ENCODE measurements at places on chromosomes 13 and 19. TPM values are rescaled to one million over a fixed set of nuclear protein-coding genes. Genes with fewer than 3 reads are reported as not detected.

DNA sequence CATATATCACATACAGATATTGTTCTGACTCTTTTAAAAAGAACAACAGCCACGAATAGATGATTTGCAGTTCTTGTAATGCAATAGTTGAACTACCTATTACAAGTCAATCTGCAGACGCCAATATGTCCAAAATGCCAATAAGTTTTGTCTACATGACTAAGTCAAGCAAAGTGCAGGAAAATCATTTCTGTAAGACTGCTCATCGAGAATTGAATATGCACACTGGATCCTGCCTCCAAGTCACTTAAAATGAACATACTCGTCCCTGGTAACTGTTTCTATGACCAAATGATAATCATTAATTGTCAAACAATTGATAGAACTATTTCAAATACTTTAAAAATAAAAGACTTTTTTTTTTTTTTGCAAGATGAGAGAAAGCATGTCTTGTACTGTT lies 375.6 kb downstream of the ITGBL1 start:
- no peak for DNase-seq

DNA sequence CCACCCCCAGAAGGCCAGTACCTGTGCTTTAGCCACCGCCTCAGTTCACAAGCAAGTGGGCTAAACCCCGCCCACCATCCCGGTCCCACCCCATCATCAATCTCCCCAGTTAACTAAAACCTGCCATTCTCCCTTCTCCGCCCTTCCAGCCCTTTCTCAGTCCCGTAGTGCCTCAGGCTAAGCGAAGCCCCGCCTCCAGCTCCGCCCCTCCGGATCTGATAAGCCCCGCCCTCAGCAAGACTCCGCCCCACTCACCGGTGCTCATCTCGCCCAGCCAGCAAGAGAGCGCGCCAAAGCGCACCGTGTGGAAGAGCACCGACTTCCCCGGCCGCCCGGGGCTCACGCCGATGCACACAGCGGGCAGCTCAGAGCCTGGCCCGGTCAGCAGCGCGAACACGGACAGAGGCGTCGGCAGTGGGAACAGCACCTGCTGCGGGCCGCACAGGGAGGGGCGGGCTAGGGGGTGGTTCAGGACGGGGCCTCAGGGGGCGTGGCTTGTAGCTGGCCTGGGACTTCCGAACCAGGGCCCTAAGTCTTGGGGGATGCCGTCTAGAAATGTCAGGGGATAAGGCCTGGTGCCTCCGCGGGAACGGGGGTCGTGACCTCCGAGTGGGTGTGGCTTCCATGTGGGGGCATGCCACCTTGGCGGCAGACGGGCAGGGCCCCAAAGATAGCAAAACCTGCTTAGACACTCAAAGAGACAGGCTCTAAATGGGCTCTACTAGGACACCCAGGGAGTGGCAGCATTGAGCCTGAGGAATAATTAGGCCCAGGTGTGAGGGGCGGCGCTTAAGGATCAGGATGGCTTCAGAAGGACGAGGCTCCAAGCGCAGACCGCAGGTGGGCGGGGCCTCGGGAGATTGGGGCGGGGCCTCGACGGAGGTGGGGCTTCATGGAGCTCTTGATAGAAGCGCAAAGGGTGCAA lies 21.4 kb downstream of the MAP4K1 start:
- DNase-seq: no peak

- no peak for DNase-seq
Measured at GRCh38 chr19:3931041-3931440, 1.8 kb upstream of the NMRK2 start.

GRCh38 chr13:65499256-65499655 lies 1730.9 kb downstream of the PCDH9 start:
- no peak for DNase-seq

- DNase-seq: no peak
Measured at GRCh38 chr19:1394252-1395193, 6.8 kb downstream of the GAMT start.

DNA sequence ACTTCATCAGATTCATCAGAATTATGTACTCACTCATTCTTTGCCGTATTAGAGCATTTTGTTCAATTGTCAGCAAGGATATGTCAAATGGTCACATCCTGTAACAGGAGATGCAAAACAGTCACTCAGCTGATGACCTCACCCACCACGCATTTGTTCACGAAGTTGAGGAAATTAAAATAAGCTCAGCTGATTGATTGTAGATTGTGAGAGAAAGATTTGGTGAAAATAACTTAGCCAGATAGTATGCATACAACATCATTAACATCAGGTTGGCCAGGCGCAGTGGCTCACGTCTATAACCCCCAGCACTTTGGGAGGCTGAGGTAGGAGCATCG lies 22.6 kb upstream of the CDC16 start:
- DNase-seq: no peak

DNA sequence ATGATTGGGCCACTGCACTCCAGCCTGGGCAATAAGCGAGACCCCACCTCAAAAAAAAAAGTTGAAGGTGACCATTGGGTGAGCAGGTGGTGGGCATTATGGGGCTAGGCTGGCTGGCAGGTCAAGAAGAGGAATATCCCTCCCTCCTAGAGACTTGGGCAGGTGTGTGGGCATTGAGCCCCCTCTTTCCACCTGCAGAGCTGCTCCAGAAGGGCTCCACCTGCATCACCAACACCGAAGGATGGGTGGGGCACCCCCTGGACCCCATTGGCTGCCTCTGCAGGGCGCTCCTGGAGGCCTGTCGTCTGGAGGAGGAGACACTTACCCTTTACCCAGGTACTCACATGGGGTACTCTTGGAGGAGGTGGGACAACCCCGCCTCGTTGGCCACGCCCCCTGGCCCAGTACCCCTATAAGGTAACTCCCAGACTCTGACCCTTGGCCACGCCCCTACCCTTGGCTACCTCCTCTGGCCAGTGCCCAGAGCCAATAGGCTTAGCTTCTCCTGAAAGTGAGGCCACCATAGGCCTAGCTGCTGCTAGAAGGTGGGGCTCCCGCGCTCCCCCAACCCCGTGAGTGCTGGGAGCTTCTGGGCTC lies 21.9 kb downstream of the ZSWIM4 start:
- no peak for DNase-seq

- no peak for DNase-seq
Measured at GRCh38 chr13:57552437-57552836, 79.1 kb upstream of the PCDH17 start.

- no peak for DNase-seq
Measured at GRCh38 chr19:33528404-33528803, 6.8 kb upstream of the PEPD start.

Gene KIR2DL1
- total RNA-seq: not detected

Gene CIC
- 43.1 TPM for total RNA-seq

Gene UBXN6
- 69.7 TPM for total RNA-seq

Gene IL12RB1
- 7.5 TPM for total RNA-seq

Measured in hematopoietic multipotent progenitor cell (in vitro differentiated cells).